ENCODE measurements at places on chromosomes 13 and 19. TPM values are rescaled to one million over a fixed set of nuclear protein-coding genes. Genes with fewer than 3 reads are reported as not detected.

- no peak overlapping the region for H3K4me3 ChIP-seq
- peaks cover 3% of the 10 kb centered on the region for H3K36me3 ChIP-seq
- no peaks in the 10 kb centered on the region for H3K4me1 ChIP-seq
- H3K27me3 ChIP-seq = peaks cover 15% of the 10 kb centered on the region
- no peak overlapping the region for H3K27ac ChIP-seq
Observed at GRCh38 chr13:33172400-33172799, 113.2 kb downstream of the STARD13 start.

DNA sequence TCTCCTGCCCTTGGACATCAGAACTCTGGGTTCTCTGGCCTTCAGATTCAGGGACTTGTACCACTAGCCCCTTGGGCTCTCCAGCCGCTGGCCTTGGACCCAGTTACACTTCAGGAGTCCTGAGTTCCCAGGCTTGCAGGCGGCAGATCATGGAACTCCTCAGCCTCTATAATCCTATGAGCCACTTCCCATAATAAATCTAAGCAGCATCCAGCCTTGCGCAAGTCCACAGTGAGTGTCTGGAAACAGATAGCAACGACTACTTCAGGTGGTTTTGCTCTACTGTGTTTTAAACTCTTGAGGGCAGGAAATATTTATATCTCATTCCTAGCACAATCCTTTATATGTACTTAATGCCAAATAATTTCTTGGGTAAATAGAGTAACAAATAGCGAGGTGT is 92.3 kb downstream of the COL4A1 start:
- no peak overlapping the region for H3K27ac ChIP-seq
- H3K4me1 ChIP-seq = peaks cover 3% of the 10 kb centered on the region
- no peak overlapping the region for H3K4me3 ChIP-seq
- DNase-seq = no peak
- no peaks in the 10 kb centered on the region for H3K27me3 ChIP-seq

- no peak overlapping the region for H3K4me3 ChIP-seq
- H3K4me1 ChIP-seq = peaks cover 2% of the 10 kb centered on the region
- H3K36me3 ChIP-seq = no peaks in the 10 kb centered on the region
- H3K27ac ChIP-seq = no peak overlapping the region
- no peaks in the 10 kb centered on the region for H3K27me3 ChIP-seq
Observed at GRCh38 chr19:31979949-31980670, 365.3 kb upstream of the ZNF507 start.

GRCh38 chr13:88979465-88980175 is 1308.4 kb downstream of the SLITRK5 start:
- H3K4me3 ChIP-seq = no peak overlapping the region
- no peak for DNase-seq
- H3K27me3 ChIP-seq = no peaks in the 10 kb centered on the region
- H3K4me1 ChIP-seq = peaks cover 5% of the 10 kb centered on the region
- no peak overlapping the region for H3K27ac ChIP-seq

DNA sequence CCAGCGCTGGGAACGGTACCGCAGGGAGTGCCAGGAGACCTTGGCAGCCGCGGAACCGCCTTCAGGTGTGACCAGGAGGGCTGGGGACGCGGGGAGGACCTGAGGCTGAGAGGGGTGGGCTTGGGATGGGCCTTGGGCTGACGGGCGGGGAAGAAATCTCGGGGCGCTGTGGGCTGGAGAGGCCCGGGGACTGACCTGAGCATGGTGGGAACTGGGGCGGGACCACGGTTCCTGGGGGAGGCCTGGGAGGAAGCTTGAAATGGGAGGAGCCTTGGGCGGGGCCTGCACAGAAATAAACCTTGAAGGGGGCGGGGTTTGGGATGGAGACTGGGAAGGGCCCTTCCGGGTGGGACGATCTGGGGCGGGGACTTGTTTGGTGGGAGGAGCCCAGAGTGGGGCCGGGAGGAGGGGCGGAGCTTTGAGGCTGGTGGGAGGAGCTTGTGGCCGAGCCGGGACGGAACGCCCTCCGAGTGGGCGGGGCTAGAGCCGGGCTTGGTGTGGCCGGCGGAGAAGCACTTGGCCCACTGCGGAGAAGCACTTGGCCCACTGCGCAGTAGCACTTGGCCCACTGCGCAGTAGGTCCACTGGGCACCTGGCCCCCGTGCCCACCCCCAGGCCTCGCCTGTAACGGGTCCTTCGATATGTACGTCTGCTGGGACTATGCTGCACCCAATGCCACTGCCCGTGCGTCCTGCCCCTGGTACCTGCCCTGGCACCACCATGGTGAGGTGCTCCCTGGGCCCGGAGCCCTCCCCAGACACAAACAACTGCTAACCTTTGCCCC is 2.8 kb downstream of the GIPR start:
- peaks cover 72% of the 10 kb centered on the region for H3K27me3 ChIP-seq
- peaks cover 27% of the 10 kb centered on the region for H3K4me1 ChIP-seq
- DNase-seq = peak; percentile 98
- peak overlapping the region; percentile 73 for H3K4me3 ChIP-seq
- H3K36me3 ChIP-seq = no peaks in the 10 kb centered on the region

The TMEM190 gene
- total RNA-seq = 0.33 TPM

DNA sequence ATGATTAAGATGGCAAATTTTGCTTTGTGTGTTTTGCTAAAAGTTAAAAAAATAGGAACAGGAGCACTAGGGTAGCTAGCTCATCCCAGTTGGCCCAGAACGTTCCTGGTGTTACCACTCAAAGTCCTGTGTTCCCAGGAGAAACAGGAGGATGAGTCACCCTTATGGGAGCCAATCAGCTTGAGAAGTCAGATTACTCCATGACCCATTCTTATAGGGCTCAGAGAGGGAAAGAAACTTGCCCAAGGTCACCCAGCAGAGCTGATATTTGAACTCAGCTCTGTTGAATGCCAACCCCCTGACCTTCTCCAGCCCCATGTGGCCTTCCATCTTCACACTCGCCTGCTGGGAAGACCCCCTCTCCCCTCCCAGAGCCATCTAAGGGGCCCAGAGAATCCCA is 13.0 kb downstream of the NMRK2 start:
- H3K4me3 ChIP-seq = no peak overlapping the region
- peaks cover 16% of the 10 kb centered on the region for H3K36me3 ChIP-seq
- H3K27ac ChIP-seq = no peak overlapping the region
- no peaks in the 10 kb centered on the region for H3K4me1 ChIP-seq
- H3K27me3 ChIP-seq = no peaks in the 10 kb centered on the region
- no peak for DNase-seq

- no peaks in the 10 kb centered on the region for H3K27me3 ChIP-seq
- H3K36me3 ChIP-seq = no peaks in the 10 kb centered on the region
- peaks cover 33% of the 10 kb centered on the region for H3K4me1 ChIP-seq
- no peak for DNase-seq
- no peak overlapping the region for H3K27ac ChIP-seq
Observed at GRCh38 chr13:24141333-24141910, 19.1 kb upstream of the SPATA13 start.

The OR7D4 gene
- total RNA-seq = not detected

DNA sequence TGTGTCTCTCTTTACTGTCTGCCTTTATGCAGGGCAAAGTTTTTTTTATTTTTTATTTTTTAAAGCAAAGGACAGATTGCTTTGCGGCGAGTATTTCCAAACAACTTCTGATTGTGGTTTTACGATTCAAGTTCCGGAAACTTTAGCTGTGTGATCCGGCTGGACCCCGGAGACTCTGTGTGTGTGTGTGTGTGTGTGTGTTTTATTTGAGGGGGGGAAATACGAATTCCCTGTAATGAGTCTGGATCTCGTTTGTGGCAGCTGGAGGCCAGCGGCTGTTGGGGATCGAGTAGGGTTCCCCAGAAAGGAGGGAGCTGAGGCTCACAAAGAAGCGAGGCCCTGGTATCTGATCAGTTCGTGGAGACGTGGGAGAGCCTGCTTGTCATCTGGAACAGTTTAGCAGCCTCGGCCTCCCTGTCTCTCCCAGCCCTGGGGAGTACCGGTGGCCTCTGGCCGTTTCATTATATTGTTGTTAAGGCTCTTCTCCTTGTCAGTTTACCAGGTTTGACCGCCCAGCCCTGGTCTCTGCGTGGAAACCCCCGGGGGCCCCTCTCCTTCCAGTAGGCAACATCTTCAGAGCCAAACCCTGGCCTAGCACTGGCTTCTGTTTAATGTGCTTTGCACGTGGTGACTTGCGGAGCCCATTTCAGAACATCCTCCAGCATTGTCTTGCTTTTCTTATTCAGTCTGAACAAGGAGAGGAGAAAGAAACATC is 1.3 kb downstream of the FARP1 start:
- H3K27me3 ChIP-seq = peaks cover 30% of the 10 kb centered on the region
- no peak overlapping the region for H3K27ac ChIP-seq

All from WTC11 (cell line).